ENCODE measurements at places on chromosomes 2 and 18.

DNA sequence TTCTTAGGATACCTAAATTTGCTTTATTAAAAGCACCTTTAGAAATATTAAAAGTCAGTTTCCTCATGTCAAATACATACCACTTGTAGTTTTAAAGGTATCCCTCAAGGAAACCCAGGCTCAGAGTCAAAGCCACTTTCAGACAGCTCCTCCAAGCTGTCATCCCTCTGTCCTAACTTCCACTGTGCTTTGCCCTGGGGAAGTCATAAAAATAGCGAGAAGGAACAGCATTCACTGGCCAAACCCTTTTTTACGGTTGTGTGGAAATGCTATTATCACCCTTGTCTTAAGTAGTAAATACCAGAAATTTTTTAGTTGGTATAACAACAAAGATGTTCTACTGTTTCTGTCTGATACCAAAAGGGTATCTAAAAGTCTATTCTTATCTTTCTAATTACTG lies 680.5 kb downstream of the ZEB2 start:
- DNase-seq = no peak

DNA sequence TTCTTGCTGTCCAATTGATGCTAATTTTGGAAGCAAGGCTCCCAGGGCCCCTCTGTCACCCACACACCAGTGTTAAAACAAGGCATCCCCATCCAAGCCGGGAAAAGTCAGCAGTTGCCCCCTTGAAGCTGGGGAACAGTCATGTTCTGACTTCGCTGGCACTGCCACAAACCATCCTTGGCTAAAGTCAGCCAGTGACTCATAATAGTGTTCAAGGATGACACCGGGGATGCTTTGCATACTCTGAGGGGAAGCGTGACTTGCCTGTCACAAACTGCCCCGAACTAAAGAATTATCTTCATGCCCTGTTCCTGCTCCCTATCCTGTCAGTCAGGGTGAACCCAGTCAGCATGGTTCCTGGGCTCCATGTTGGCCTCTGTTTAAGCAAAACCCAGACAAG lies 37.0 kb downstream of the TGFA start:
- no peak for DNase-seq

DNA sequence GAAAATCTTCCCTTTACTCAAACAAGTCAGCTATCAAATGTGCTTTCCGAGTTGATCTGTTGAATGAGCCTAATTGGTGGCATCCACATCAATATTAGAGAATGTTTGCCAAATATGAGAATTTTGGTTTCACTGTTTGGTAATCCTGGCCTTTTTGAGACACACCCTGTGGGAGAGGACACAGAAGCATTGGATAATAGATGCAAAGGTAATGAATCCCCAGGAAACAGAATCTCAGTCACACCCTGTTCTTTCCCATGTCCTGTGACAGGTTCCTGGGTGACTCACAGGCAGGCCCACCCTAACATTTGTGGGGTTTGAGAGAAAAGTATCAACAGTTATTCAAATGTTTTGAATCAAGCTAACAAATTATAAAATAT lies 99.8 kb upstream of the PELI1 start:
- DNase-seq = no peak

- peak; percentile 15 for DNase-seq
Observed at GRCh38 chr18:33495278-33495677, 54.8 kb upstream of the CCDC178 start.

GRCh38 chr2:160295519-160296207 lies 95.6 kb upstream of the ITGB6 start:
- DNase-seq = no peak

- no peak for DNase-seq
Observed at GRCh38 chr2:95392320-95392719, 10.2 kb upstream of the FAHD2A start.

DNA sequence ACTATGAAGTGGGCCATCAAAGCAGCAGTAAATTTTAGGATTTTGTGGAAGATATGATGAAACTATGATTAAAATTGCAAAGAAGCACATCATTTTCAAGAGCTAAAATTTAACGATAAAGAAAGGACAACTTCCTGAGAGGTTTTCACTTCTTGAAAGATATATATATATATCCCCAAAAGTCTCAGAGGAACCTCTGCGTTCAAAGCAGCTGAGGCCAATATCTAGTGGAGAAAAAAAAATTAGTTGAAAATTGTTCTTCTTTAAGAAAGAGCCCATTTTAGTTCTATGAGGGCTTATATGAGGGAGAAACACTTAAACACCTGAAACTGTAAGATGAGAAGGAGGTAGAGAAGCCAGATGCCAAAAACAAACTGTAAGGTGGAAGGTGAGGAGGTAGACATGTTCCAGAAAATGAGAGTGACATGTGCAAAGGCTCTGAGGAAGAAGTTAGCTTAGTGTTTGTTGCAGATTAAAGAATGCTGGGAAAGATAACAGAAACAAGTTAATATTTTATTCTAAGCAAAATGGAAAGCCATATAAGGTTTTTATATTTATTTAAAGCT lies 72.9 kb upstream of the VRK2 start:
- no peak for DNase-seq

DNA sequence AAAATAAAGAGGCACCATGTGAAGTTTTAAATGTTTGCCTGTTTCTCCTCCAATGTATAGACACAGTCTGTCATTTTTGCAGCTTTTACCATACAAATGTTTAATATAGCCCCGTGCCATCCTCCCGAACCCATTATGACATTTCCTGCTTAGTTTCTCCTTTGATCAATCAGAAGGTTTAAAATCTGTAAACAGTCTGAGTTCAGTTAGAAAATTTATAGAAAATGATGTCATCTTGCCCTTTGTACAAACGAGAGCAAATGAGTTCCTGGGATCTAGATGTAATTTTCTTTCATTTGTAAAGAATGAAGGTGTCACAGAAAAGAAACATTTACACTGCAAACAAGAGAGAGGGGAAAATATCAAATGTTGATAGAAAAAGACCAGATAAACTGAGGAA lies 62.7 kb upstream of the NFU1 start:
- DNase-seq = no peak

DNA sequence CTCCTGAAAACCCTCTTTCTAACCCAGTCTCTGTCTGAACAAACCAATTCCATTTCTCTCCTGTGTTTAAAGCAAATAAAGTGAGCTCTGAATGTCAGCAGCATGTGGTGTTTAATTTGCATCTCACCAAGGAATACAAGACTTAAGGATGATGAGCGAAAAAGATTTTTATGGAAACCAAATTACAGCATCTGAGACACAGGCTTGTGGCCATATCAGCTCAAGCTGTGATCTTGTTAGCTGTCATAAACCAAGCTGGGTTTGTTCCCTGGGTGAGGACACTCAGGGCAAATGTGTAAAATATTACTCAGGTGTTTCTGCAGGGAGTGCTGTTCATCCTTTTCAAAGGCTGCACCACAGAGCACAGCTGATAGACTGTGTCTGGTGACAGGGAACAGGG lies 129.3 kb upstream of the REV1 start:
- no peak for DNase-seq

- DNase-seq = peak; percentile 67
Observed at GRCh38 chr2:100321866-100322820, at the start of gene LONRF2. Gene LONRF2, minus strand, starts transcription at chr2:100322501. Its CDS starts 408 bp downstream, at chr2:100322093.

- DNase-seq = no peak
Observed at GRCh38 chr2:156005531-156005930, 327.0 kb downstream of the NR4A2 start.

- DNase-seq = no peak
Observed at GRCh38 chr2:190210471-190210870, 109.2 kb downstream of the HIBCH start.

DNA sequence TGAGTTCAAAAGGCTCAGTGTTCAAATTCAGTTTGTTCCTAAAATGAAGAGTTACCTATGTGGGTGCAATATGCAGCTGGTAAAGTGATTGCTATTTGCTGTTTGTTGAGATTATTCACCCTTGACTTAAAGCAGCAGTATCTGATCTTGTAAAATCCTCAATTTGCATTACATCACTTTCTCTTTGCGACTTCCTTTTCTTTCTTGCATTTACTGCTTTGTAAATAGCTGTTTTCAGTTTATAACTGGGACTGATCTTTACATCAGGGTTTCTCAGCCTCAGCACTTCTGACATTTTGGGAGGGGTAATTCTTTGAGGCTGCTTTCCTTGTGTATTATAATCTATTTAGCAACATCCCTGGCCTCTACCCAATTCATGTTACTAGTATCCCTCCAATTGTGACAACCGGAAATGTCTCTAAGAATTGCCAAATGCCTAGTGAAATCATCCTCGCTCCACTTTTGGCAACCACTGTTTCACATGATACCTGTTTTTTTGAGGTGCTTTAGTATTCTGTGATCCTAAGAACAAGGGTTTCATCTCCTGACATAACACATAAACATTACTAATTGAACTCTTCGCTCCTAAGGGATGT lies 12.1 kb upstream of the ERCC3 start:
- no peak for DNase-seq

GRCh38 chr2:219939647-219940046 lies 312.2 kb downstream of the SLC4A3 start:
- no peak for DNase-seq

GRCh38 chr2:119574108-119574815 lies 30.0 kb downstream of the CFAP221 start:
- no peak for DNase-seq

DNA sequence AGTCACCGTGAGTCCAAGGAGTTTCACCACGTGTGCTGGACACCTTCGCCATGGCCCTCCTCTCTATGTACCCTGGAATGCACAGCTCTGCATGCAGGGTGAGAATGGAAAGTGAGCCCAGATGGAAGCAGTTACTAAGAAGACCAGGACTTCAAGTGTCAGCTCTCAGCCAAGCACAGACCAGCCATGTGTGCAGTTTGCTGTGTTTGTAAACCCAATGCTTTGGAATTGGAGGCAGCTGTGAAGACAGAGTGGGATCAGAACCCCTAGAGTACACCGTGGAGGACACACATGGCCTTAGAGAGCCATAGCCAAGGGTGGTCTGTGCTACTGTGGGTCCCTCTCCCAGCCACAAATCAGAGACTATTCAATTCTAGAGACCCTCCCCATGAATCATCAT lies 655.5 kb upstream of the ID2 start:
- no peak for DNase-seq

DNA sequence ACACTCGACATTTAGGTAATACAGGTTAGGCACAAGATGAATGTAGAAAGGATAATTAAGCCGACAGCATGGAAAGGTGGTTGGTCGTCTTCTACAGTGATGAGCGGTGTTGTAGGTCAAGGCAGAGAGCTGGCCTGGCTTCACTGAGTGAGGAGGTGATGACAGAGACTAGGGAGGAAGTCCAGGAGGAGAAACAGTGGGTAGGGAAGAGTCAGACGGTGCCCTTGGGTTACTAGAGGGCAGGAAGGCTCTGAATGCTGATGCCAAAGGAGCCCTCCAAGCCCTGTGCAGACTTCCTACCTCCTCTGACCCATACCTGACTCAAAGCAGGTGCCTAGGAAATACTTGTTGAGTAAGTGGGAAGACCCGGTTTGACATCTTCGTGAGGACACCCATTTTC lies 100.8 kb downstream of the ITGB1BP1 start:
- DNase-seq = no peak

- DNase-seq = no peak
Observed at GRCh38 chr18:79887181-79888000, 64.1 kb downstream of the SLC66A2 start.

- DNase-seq = no peak
Observed at GRCh38 chr18:30682672-30683071, 359.9 kb downstream of the DSC3 start.

DNA sequence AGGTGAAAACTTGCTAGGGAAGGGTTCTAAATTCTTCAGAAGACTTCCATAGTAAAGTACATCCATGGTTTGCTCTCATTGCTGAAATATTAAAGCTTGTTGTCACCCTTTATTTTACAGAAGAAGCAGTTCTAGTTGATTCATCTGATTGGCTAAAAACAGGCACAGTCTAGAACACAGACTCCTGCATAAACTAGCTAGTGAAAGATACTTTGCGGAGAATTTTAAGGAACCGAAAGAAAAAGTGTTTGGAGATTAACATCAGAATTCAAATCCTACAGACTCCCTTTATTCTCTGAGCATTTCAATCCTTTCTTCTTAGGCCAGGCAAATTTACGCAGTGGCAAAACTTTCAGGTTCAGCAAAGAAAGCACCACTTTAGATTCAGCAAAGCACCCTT lies 1076.5 kb upstream of the ZEB2 start:
- DNase-seq = no peak

GRCh38 chr2:48589170-48589767 lies 28.4 kb upstream of the GTF2A1L start:
- no peak for DNase-seq

- DNase-seq = no peak
Observed at GRCh38 chr2:44997963-44998362, 11.3 kb downstream of the SIX2 start.

DNA sequence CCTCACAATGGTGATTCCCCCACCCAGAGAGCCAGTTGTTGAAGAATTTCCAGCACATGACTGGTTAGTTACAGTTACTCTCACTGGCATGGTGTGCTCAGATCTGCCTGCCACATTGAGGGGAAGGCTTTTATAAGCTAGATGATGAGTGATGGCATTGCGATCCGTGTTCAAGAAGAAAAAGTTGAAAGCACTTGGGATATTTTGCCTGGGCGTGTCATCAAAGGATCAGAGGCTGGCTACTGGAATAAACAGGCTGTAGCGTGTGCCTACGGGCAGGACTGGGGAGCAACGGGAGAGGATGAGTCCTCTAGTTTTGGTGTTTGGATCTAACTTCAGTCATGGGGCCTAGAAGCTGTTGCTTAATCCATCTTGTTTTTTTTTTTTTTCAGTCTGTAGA lies 175.0 kb downstream of the SETBP1 start:
- DNase-seq = no peak

DNA sequence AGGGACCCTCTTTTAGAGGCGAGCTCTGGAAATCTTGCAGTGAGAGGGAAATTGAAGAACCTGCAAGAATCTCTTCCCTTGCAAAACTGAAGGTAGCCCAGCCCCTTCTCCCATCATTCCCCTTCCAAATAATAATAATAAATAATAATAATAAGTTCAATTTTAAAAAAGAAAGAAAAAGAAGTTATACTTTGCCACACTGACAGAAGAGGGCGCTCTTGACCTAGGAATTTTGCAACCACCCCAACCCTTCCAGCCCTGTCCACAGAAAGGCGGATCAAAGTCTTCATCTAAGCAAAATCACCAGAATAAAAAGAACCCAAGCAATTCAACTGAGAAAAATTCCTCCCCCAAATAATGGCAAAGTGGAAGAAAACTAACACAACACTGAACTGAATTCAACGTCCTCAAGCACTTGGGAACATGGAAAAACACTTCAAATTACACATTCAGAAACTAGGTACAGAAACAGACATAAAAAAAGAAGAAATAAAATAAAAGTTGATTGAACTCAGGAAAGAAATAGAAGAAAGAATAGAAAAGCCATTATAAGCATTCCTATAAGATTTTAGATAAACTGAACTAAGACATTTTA lies 98.9 kb upstream of the GLS start:
- peak; percentile 32 for DNase-seq

DNA sequence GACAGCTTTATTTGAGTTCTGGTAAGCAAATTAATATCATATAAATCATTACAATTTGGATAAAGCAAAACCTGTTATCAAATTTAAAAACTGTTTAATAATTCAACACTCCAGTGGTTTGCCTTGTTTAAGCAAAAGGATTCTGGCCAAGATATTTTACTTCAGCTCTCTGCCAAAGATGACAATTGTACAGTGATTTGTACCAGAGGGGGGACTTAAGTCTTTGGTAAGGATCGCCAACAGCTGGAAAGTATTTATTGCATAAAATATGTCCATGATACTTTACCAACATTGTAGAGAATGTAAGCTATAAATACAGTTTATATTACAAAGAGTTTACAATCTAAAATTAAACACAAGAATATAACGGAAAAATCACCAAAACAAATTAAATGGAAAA lies 13.8 kb downstream of the PREPL start:
- DNase-seq = no peak

Data from NCI-H1930 (cell line).